Mesendoderm (in vitro differentiated cells): ENCODE measurements at places on chromosomes 7 and 10.

DNA sequence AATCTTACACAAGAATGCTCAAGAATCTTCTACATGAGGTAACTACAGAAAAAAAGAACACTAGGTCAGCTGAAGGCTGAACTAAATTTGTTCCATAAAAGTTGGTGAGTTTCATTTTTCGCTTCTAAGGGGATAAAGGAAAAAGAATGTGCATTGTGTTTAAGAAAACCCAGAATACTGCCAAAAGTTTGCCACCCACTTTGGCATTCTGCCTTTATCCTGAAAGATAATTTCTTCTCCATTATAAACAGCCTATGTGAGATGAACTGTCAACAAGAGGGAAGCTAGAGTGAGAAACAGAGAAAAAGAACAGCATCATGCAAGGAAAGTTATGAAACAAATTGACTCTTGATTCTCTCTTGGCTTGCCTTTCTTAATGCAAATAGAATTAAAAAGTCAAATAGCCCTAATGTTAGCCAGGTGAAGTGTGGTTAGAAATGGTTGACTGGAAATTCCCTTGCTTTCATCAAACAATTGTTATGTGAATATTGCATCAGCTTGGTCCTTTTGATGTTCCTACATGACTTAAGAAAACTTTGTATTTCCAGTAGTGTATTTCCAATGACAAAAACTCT lies 25.8 kb downstream of the STEAP1 start:
- DNase-seq: no peak

GRCh38 chr10:126588024-126588423 lies 82.5 kb downstream of the C10orf90 start:
- DNase-seq: no peak

- DNase-seq: peak; percentile 69
These were observed 279.8 kb downstream of the SEC23IP start for GRCh38 chr10:120172356-120172755.

DNA sequence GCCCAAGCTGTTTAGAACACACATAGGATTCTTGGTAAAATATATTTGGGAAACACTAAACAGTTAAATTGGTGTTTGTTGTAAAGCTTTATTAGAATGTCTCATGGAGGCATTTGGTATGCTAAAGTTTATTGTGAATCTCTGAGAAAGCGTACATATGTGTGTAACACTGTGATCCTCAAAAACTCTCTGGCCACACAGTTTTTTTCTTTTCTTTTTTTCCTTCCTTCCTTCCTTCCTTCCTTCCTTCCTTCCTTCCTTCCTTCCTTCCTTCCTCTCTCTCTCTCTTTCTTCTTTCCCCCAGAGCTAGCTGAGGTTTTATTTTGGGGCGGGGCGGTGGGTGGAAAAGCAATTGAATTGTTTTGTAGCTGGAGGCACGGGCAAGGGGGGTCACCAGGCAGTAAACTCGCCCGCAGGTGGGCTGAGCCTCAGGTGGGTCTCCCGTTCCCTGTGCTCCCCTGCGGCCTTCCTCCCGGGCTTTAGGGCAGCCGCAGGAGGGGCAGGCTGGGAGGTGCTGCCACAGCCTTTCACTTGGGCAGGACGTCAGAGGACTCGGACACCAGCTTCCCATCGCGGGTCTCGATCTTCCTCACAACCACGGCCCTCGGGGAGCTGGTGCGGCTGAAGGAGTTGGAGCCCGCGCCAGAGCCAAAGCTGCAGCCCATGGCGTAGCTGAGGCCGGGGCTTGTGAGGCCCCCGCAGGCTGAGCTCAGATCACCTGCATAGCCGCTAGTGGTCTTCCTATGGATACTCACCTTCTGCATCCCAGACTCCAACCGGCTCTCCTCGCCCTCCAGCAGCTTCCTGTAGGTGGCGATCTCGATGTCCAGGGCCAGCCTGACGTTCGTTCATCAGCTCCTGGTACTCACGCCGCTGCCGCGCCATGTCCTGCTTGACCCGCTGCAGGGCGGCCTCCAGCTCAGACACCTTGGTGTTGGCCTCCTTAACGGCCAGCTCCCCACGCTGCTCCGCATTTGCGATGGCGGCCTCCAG lies 459.0 kb downstream of the GATA3 start:
- DNase-seq: peak; percentile 47

DNA sequence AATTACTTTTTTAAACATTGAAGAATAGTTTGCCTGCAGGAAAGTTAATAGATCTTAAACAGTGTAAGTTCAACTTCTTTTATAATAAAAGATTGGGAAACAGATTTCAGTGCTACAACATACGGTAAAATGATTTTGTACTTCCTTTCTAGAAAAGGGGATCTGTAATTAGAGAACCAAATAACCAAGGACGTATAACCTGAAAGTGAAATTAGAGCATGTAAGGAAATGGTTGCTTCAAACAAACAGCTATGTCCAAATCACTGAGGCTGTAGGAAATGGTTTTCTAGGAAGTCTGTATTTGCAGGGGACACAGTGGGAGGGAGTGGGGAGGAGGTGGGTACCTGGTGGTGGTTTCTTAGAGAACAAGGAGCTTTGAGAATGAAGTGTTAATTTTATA lies 57.9 kb upstream of the EXOC6 start:
- DNase-seq: no peak

GRCh38 chr7:2714636-2715035 lies 26.6 kb downstream of the AMZ1 start:
- DNase-seq: no peak

DNA sequence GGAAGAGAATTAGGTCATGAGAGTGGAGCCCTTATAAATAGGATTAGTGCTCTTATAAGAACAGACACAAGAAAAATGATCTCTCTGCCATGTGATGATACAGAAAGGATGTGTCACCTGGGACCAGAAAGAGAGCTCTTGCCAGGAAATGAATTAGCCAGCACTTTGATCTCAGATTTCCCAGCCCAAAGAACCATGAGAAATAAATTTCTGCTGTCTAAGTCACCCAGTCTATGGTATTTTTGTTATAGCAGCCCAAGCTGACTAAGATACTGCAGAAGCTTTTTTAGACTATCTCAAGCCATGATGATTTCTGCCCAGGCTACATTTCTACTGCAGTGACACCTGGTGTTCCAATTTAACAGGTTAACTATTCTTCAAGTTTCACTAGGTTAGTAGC lies 84.8 kb downstream of the RSU1 start:
- no peak for DNase-seq

DNA sequence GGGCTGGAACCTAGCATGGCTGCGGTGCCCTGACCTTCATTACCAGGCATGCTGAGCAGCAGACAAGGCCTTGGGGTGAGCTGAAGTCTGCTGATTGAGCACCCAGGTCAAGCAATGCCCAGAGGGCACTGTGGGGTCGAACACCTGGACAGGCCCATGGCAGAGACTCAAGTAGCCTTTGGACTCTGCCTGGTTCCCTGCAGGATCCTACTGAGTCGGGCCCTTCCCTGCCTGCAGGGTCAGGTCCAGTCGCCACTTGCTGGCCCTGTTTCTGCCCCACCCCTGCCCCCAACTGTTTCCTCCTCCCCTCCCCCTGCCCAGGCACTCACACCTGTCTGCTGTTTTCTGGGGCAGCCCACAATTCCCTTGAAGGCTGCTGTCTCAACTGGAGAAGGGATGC lies 483.2 kb upstream of the MKI67 start:
- DNase-seq: no peak

DNA sequence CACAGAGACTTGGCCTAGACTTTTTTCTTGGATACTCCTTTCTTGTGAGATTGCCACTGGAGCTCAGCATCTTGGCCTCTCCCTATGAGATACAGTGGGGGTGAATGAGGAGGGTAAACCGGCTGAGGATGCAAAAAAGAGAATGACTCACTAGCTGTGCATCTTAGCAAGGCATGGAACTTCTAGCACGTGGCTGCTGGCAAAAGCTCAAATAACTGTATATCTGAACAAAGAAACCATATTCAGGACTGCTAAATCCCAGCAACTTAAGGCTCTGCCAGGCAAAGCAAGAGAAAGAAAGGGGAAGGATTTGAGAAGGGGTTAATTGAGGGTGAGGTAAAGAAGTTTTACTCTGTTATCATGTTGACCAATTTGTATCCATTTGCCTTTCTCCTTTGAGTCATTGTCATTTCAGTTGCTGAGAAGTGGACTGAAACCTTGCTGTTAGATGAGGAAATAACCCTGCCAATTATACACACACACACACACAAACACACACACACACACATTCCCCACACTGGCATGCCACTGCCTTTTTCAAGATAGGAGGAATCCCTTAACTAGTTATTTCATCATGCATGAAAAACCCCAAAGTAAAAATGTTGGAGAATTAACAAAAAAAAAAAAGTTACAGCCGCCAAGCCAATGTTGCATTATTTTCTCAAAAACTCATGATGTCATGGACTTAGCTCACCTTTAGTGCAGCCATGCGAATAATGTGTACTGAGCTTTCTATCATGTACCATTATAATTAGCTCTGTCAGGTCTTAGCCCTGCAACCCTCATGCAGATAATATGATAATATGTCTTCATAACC lies 997.3 kb downstream of the LRMDA start:
- DNase-seq: peak; percentile 72
